ENCODE measurements at places on chromosomes 6 and 20. TPM values are rescaled to one million over a fixed set of nuclear protein-coding genes. Genes with fewer than 3 reads are reported as not detected.

DNA sequence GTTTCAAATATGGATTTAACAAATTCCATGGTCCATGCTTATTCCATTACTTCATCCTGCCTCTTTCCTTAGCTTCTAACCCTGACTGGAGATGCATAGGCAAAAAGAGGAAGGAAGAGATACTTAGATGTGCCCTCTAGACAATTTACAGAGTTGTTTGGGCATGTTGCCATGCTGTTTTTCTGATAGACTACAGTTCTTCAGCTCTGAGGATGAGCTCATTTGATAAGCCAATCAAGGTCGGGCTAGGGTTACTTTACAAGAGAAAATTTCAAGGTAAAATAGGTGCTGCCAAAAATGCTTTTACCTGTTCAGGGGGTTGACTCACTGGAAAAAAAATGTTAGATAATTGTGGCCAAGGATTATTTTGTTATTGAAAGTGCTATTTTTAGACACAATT, 5.9 kb downstream of the HCRTR2 start:
- no peaks in the 10 kb centered on the region for H3K4me1 ChIP-seq
- no peak overlapping the region for H3K4me3 ChIP-seq
- no peaks in the 10 kb centered on the region for H3K36me3 ChIP-seq
- no peaks in the 10 kb centered on the region for H3K27me3 ChIP-seq
- H3K27ac ChIP-seq, result no peak overlapping the region
- no peak for DNase-seq

DNA sequence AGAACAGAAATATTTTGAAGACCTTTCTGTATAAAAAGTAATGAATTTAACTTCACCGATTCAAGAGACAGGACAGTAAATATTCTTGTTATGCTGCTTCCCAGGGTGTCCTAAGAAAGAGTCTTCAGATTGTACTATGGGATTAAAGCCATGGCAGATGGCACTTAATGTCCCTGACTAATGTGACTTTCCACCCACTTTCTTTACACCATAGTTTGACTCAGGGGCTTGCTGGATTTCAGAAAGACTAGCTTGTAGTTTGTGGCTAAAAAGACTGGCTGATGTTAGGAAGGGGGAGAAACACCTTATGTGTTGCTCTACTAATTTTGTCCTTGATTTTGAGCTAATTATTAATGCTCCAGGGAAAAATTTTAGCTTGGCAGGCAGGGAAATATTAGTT, 75.9 kb downstream of the UTRN start:
- no peaks in the 10 kb centered on the region for H3K27me3 ChIP-seq
- no peak for DNase-seq
- H3K27ac ChIP-seq, result no peak overlapping the region
- no peak overlapping the region for H3K4me3 ChIP-seq
- no peaks in the 10 kb centered on the region for H3K36me3 ChIP-seq
- H3K4me1 ChIP-seq, result no peaks in the 10 kb centered on the region

- peak; percentile 73 for DNase-seq
- H3K4me3 ChIP-seq, result peak within 1 kb of the TSS; percentile 46
- H3K36me3 ChIP-seq, result no peaks in the 10 kb centered on the region
These were observed at the start of gene CDH22 for GRCh38 chr20:46308258-46309157. Gene CDH22 (minus strand): TSS chr20:46308498. CDS start chr20:46251294, 57,204 bp downstream.

DNA sequence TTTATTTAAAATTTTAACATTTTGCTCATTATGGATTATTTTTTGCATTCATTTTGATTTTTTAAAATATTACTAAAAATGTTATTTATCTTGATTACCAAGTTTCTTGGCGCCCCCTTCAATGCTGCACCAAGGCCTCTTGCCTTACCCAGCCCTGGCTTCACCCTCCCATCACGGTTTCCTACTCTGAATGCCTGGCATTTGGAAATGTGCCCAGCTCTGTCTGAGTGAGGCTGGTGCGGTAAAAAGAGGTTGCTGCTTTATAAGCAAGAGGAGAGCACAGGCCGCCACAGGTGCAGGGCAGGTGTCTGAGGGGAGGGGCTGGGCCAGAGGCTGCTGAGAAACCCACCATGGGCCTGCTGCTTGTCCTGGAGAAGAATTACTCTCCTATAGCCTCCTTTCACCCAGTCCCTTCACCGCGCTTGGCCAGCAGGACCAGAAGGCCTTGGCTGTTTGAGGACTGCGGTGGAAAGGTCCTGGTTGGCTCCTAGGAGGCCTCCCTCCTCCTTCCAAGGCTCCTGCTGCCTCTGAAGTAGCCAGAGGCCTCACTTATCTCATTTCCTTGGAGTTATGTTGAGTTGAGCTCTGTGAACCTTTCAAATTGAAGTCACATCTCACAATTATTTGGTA, 62.6 kb downstream of the BANF2 start:
- no peak for DNase-seq
- no peaks in the 10 kb centered on the region for H3K36me3 ChIP-seq
- H3K27me3 ChIP-seq, result no peaks in the 10 kb centered on the region
- H3K4me3 ChIP-seq, result no peak overlapping the region
- H3K27ac ChIP-seq, result peak overlapping the region; percentile 69

GRCh38 chr20:16596991-16597390, 23.7 kb upstream of the KIF16B start:
- no peak overlapping the region for H3K4me3 ChIP-seq
- H3K27me3 ChIP-seq, result no peaks in the 10 kb centered on the region
- H3K36me3 ChIP-seq, result no peaks in the 10 kb centered on the region
- H3K4me1 ChIP-seq, result no peaks in the 10 kb centered on the region
- no peak for DNase-seq
- H3K27ac ChIP-seq, result no peak overlapping the region

GRCh38 chr6:121925534-121926255, 473.8 kb upstream of the HSF2 start:
- no peaks in the 10 kb centered on the region for H3K36me3 ChIP-seq
- DNase-seq, result no peak
- H3K4me1 ChIP-seq, result no peaks in the 10 kb centered on the region
- no peak overlapping the region for H3K4me3 ChIP-seq
- H3K27ac ChIP-seq, result no peak overlapping the region

DNA sequence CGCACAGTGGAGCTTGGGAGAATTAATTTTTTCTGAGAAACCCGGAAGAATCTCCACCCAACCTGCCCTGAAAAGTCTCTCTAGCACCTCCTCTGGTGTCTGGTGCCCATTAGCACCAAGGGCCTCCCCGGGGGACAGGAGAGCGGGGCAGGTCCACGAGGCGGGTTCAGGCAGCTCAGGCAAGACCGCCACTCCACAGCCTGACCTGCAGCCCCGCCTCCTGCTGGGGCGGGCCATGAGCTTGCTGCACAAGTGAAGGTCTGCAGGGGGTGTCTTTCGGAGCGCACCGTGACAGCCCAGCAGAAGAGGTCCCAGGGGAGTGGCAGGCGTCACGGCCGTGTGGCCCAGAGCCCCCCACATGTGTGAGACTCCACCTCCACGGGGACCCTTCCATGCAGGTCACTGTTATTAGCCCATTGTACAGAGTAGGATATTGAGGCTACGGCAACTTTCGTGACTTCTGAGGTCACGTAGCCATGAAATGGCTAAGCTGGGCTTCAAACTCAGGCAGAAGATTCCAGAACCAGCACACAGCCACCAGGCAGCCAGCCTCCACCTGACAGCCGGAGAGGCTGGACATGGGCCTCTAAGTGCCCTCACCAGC, 63.9 kb upstream of the SLCO4A1 start:
- no peaks in the 10 kb centered on the region for H3K27me3 ChIP-seq
- H3K4me3 ChIP-seq, result no peak overlapping the region
- no peak for DNase-seq
- H3K4me1 ChIP-seq, result no peaks in the 10 kb centered on the region
- H3K27ac ChIP-seq, result no peak overlapping the region

DNA sequence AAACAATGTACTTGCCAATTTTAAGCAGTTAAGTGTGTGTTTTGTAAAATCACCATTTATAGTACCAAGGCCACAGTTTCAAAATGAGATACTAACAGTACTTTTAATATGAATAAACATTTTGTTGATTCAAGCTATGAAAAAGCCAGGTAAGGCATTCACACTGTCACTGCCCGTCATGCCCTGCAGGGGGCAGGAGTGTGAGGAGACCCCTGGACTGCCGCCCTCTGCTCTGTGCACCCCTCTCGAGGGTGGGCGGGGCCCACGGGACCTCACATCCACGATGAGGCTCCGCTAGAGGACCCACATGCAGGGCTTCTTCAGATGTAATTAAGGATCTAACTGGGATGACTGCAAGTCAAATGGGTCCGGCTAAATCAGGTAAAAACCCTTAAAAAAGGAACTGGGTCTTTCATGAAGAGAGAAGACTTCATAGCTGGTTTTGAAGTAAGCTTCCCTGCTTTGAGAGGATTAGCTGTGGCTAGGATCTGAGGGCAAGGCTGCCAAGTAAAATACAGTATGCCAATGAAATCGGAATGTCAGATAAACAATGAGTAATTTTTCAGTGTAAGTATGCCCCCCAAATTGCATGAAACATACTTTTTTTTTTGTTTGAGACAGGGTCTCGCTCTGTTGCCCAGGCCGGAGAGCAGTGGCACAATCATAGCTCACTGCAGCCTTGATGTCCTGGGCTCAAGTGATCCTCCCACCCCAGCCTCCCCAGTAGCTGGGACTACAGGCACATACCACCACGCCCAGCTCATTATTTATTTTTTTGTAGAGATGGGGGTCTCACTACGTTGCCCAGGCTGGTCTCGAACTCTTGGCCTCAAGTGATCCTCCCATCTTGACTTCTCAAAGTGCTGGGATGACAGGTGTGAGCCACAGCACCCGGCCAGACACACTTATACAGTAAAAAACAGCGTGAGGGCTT, 18.7 kb downstream of the DIDO1 start:
- peak overlapping the region; percentile 65 for H3K27ac ChIP-seq
- H3K36me3 ChIP-seq, result peaks cover 31% of the 10 kb centered on the region
- H3K4me3 ChIP-seq, result no peak overlapping the region
- DNase-seq, result no peak
- H3K4me1 ChIP-seq, result no peaks in the 10 kb centered on the region
- H3K27me3 ChIP-seq, result no peaks in the 10 kb centered on the region

DNA sequence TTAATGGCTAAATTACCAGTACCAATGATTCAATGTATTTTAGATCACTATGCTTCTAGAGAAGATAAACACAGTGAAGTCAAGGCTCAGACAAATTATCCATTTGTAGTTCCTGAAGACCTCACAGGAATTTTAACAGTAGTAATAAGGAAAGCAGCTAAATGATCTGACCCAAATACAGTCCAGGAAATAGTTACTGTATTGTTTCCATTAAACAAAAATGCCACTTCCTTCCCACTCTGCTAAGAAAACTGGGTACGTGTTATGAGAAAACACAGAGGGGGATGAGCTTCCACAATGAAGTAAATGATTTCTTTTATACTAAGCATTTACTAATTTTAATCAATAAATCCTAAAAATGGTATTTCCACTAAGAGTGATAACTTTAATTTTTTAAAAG, 127.9 kb downstream of the CDK19 start:
- peaks cover 23% of the 10 kb centered on the region for H3K4me1 ChIP-seq
- no peaks in the 10 kb centered on the region for H3K36me3 ChIP-seq
- H3K4me3 ChIP-seq, result no peak overlapping the region
- no peaks in the 10 kb centered on the region for H3K27me3 ChIP-seq

- H3K36me3 ChIP-seq, result no peaks in the 10 kb centered on the region
- peaks cover 11% of the 10 kb centered on the region for H3K4me1 ChIP-seq
- no peak overlapping the region for H3K4me3 ChIP-seq
- H3K27ac ChIP-seq, result no peak overlapping the region
These were observed 24.0 kb downstream of the BPIFA2 start for GRCh38 chr20:33191955-33192354.

FYN gene
- total RNA-seq, result 7.6 TPM

PRSS16 gene
- 16.5 TPM for total RNA-seq

CGA gene
- not detected for total RNA-seq

RAB44 gene
- not detected for total RNA-seq

FAM209B gene
- not detected for total RNA-seq

ITCH gene
- 138 TPM for total RNA-seq

Data from Caco-2 (cell line).